Left ventricle myocardium inferior (tissue), 1 donor: ENCODE measurements at places on chromosomes 2 and 18. TPM values are rescaled to one million over a fixed set of nuclear protein-coding genes. Genes with fewer than 3 reads are reported as not detected.

Gene ITPRIPL1
- 0.47 TPM for total RNA-seq

Gene UGT1A3
- total RNA-seq, result not detected

Gene GPR45
- total RNA-seq, result not detected

Gene NXPH2
- total RNA-seq, result not detected

Gene SH3RF3
- total RNA-seq, result 7.9 TPM

Gene CNTNAP5
- not detected for total RNA-seq

Gene BUB1
- total RNA-seq, result 0.66 TPM

Gene ICA1L
- 6.5 TPM for total RNA-seq

Gene PROC
- not detected for total RNA-seq

Gene UGT1A4
- not detected for total RNA-seq

Gene MAPK4
- 21.7 TPM for total RNA-seq

Gene MYO5B
- total RNA-seq, result 0.44 TPM

Gene MEP1B
- total RNA-seq, result not detected

Gene TP53I3
- total RNA-seq, result 7.5 TPM

Gene DNAH6
- total RNA-seq, result 0.14 TPM

Gene MYCN
- total RNA-seq, result 0.38 TPM

Gene THSD7B
- total RNA-seq, result 0.22 TPM

Gene ARHGAP28
- total RNA-seq, result 1.5 TPM

Gene LONRF2
- total RNA-seq, result 19.0 TPM

Gene FEV
- total RNA-seq, result not detected

Gene CRYGD
- not detected for total RNA-seq

Gene PAIP2B
- total RNA-seq, result 76.6 TPM

Gene TCF23
- 0.08 TPM for total RNA-seq

Gene FECH
- 37.0 TPM for total RNA-seq

Gene SLC19A3
- 0.74 TPM for total RNA-seq

Gene MAL
- 4.4 TPM for total RNA-seq

Gene DHRS9
- total RNA-seq, result 7.3 TPM

Gene CCBE1
- total RNA-seq, result 3.2 TPM

Gene OBSL1
- total RNA-seq, result 208 TPM

Gene GMPPA
- 22.0 TPM for total RNA-seq

Gene ESPNL
- total RNA-seq, result not detected

Gene PDCD1
- total RNA-seq, result 3.3 TPM

Gene FBXO41
- 0.55 TPM for total RNA-seq

Gene SCN1A
- total RNA-seq, result 0.63 TPM

Gene CHRNG
- total RNA-seq, result not detected

Gene TEX44
- total RNA-seq, result not detected

Gene RNU2-63P
- total RNA-seq, result not detected

Gene LBX2
- 0.25 TPM for total RNA-seq

Gene SNTG2
- total RNA-seq, result 0.47 TPM

Gene GCKR
- not detected for total RNA-seq

Gene CD28
- total RNA-seq, result 0.77 TPM

Gene CSRNP3
- total RNA-seq, result 4.0 TPM

Gene INPP5D
- 4.9 TPM for total RNA-seq

Gene KCNG2
- total RNA-seq, result not detected

Gene FHL2
- total RNA-seq, result 2,742 TPM

Gene RFTN2
- 5.6 TPM for total RNA-seq

Gene MC4R
- total RNA-seq, result not detected

Gene REG3A
- total RNA-seq, result not detected
